ENCODE measurements at places on chromosomes 7 and 10. TPM values are rescaled to one million over a fixed set of nuclear protein-coding genes. Genes with fewer than 3 reads are reported as not detected.
A peak's percentile ranks its signal among the peaks of the same experiment; 100 is the strongest.

WDR86 gene
- total RNA-seq = 0.16 TPM

DNA sequence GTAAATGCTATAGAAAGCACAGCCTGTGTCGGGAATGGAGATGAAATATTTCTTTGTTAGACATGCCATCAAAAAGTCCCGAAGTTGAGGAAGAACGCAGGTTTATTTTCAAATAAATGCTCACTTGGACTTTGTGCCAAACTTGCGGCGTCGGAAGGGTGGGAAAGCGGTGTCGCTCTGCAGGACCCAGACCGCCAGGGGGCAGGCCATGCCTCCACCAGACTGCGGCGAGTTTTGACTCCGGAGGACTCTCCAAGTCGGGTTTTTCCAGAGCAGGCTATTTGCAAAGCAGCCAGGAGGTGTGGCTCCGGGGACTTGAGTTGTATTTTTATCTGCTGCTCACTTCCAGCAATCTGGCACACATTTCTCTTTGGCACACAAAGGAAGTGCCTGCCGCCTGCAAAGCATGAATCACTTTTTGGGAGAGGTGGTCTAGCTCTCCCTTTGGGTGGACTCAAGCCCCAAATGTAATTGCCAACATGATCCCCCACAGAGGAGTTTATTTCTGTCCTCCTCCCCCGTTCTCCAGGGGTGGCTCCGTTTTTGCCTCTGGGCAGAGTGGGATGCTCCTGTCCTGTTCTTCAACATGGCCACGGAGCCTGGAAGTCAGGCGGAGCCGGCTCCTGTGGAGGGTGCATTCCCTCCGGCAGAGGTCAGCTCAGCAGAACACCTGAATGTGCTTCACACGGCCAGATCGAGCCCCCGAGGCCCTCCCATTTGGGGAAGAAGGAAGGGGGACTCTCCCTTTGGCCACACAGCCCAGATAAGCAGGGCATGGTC lies 82.3 kb upstream of the GPR26 start:
- peak; percentile 66 for DNase-seq

- DNase-seq = no peak
Observed at GRCh38 chr7:20624666-20625385, 9.4 kb downstream of the ABCB5 start.

DNA sequence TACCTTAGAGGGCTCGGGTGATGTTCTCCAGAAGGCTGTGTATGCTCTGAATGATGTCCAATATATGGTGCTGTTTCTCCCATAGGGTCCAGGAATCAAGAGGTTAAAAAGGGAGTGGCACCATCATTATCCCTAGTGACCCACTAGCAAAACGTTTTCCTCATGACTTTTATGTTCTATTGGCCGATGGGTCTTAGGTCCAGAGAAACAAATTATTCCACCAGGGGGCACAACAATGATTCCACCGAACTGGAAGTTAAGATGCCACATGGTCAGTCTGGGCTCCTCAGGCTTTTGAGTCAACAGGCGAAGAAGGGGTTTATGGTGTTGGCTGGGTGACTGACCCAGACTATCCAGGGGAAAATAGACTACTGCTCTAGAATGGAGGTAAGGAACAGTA lies 256.1 kb downstream of the COBL start:
- no peak for DNase-seq

DNA sequence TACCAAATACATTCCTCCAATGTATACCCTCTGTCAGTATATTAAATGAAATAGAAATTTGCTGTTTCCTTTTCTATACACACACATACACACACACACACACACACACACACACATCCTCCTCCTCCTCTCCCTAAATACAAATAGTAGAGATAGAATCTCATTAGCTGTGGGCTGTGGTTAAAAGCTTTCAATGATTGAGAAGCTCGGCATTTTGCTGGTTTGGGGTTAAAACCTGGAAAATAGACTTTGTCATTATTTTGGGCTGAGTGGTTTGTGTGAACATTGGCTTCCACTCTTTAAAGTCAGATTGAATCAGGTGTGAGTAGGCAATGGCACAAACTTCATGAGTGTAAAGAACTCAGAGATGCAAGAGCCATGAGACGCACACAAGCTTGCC lies 596.0 kb downstream of the XPNPEP1 start:
- DNase-seq = no peak

DNA sequence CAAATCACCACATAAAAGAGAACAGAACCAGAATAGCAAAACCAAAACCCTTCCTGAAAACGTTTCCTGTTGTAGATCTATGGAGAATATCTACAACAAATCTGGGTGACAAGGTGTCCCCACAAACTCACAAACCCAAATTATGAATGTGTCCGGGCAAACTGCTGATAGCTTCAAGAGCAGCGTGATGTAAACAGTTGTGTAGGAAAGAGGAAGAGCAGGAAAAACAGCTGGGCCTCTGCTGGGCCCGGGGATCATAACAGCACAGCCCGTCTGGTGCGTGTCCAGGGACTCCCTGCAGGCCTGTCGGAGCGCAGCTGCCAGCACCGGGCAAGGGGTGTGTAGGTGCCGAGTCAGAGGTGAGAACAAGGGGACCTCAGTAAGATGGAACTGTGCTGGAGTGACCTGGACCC lies 53.7 kb downstream of the KCNH2 start:
- DNase-seq = no peak

DNA sequence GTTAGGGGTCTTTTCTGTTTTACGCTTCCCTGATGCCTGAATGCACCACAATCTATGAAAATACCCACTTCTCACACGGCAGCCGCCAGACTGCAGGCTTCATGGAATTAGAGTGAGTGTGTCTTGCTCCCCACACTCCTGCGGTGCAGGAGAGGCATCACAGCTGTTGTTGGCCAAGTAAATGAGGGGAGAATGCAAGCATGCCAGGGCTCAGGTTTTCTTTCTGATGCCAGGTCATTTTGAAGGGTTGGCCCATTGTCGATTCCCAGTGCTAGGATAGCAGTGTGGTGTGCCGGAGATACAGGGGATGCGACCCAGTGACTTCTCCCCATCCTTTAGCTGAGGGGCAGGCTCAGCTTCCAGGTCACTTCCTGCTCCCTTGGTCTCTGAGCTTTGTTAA lies 16.3 kb downstream of the CXCL12 start:
- DNase-seq = no peak

MMP21 gene
- not detected for total RNA-seq

UCMA gene
- not detected for total RNA-seq

EPHB4 gene
- 20.3 TPM for total RNA-seq

- no peak for DNase-seq
Observed at GRCh38 chr7:144508702-144509101, 105.2 kb upstream of the NOBOX start.

- DNase-seq = no peak
Observed at GRCh38 chr10:104831272-104831671, 190.2 kb downstream of the SORCS3 start.

GET4 gene
- 22.9 TPM for total RNA-seq

- DNase-seq = peak; percentile 81
Observed at GRCh38 chr7:100865938-100866728, 1.1 kb upstream of the TRIP6 start.

ZCCHC24 gene
- 47.5 TPM for total RNA-seq

All from left ventricle myocardium inferior (tissue), 1 donor.